ENCODE measurements at places on chromosomes 2 and 18.

DNA sequence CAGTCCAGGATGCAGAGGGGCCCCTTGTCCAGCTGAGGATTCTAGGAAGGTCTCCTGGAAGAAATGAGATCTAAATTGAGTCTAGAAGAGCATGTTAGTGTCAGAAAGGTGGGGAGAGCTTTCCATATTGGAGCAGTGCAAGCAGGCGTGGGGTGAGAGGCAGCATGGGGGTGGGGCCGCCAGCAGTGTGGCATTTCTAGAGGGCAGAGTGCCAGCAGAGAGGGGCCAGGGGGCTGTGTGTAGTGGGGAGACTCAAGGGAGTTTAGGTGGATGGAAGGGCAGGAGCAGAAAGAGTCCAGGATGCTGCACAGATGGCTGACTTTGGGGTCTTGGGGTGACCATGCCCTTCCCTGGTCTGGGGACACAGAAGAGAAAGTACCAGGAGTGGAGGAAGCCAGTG, 2.1 kb downstream of the VIL1 start:
- no peak for DNase-seq

GRCh38 chr2:232545511-232546375, 4.6 kb downstream of the TIGD1 start:
- DNase-seq, result no peak

DNA sequence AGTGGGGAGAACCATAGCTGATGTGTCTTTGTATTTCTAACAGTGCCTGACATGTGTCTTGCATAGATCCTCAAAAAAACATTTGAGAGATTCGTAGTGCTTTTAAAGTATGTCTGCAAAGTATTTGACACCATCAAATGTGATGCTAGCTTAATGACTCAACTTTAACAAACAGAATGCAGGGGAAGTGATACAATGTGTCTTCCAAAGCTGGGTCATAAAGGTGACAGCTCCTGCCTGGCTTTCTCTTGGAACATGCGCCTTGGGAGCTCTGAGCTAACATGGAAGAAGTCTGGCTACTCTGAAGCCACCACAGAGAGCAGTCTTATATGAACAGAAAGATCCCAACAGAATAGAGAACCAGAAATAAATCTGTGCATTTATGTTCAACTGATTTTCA, 78.2 kb downstream of the C1D start:
- DNase-seq, result no peak

DNA sequence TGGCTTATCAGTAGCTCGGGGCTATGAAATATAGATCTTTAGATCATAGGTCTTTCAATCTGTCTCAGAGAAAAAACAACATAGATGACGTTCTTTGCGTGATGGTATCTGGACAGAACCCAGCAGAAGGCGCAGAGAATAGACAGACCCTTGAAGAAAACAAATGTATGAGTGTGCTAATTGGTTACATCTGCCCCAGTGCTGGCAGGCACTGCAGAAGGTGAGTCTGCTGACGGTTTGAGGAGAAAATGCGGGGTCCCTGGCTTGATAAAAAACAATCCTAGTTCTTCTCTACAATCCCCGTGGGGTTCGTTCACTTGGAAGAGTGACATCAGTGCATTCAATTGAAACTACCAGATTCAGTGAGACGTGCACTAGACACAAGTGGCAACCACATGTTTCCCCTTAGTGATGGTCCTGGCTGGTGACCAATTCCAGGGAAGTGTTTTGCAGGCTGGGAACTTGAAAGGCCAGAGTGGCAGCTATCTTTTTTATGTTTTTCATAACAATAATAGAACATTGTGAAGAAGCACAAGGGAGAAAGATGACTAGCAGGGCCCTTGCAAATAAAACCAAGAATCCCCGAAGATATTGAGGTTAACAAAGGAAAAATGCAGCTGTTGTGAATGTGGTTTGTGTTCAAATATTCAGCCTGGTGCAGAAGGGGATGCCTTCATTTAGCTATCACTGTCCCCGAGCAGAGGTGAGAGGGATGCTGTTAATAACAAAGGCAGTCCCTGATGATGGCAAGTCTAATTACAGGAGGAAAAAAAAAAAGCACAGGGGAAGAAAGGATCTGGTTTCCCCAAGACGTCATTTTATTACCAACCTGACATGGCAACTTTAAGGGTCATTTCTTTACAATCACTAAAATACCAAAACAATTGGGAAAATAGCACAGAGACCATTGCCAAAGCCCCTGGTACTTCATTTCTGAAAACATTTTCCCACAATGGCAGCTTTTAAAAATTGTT, 337.6 kb upstream of the FIGN start:
- no peak for DNase-seq

DNA sequence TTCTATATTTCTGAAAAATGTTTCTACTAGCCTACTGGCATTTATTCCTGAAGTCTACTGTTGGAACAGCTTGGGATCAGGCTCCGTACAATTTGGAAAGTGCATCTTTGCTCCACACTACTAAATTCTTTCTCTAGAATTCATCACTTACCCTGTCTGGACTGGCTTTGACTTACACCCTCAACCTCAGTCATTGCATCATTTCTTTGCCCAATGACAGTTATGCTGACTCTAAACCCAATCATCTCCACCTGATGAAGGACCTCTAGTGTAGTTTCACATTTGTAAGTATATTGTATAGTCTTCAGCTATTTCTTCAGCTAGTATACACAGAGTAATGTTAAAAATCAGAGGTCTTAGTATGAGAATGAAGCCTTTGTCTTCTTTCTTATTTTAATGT, 359.6 kb upstream of the MC4R start:
- no peak for DNase-seq

DNA sequence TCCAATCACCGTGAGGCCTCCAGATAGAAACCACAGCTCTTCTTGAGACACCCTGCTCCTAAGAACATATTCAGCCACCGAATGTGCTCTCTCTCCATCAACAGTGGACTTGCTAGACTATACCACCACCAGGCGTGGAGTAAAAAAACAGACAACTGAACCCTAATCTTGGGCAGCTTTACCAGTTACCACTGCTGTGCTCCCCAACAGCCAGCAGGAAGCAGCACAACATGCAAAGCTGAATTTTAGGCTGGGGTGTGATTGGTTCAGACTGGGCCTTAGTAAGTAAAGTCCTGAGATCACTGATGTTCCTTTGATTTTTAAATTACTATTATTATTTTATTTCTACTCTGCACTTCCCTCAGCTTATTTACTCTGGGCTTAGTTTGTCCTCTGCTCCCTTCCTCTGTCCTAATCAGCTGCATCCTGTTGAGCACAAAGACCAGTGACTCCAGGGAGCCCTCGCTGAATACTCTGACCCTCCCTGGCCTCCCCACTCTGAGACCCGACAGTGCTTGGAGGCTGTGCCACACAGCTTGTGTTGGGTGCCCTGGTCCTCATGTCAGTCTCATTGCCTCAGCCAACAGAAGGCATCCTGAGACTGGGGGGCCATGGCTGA, 21.9 kb downstream of the MRPL35 start:
- DNase-seq, result no peak

DNA sequence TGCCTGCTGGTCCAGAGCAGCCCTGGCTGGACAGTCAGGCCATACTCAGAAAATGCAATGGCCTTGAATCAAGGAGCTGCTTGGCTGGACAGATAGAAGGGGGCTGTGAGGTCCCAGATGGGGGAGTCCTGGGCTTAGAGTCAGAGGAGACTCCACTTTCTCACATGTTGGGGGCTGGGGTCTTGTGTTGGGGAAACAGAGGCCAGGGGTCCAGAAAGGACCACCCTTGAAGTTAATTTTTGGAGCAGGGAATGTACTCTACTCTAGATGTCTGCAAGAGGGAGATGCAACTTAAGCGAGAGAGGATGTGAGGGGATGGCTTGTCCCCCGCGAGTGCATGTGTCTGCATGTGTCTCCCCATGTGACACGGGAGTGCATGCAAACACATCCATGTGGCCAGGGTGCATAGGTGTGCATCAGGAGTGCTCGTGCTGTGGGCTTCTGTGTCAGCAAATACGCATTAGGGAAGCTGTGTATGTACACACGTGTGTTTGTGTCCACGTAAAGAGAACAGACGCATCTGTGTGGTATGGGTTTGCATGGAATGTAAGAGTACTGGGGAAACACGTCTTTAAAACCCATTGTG, 303.2 kb downstream of the MYCN start:
- DNase-seq, result no peak

GRCh38 chr18:23970161-23971096, 44.1 kb upstream of the TTC39C start:
- DNase-seq, result no peak

- DNase-seq, result no peak
Measured at GRCh38 chr2:215366440-215367032, 54.7 kb downstream of the ATIC start.

GRCh38 chr2:50118905-50119702, 912.8 kb downstream of the NRXN1 start:
- no peak for DNase-seq

GRCh38 chr18:74249181-74249968, 42.4 kb downstream of the CYB5A start:
- DNase-seq, result peak; percentile 14

GRCh38 chr2:146041274-146041910, 1521.5 kb upstream of the ZEB2 start:
- no peak for DNase-seq

DNA sequence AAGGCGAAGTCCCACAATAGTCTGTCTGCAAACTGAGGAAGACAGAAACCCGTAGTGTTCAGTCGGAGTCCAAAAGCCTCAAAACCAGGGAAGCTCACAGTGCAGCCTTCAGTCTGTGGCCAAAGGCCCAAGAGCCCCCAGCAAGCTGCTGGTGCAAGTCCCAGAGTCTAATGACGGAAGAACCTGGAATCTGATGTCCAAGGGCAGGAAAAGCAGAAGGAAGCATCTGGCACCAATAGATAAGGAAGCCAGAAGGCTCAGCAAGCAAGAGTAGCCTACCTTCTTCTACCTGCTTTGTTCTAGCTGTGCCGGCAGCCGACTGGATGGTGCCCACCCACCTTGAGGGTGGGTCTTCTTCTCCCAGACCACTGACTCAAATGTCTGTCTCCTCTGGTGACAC, 21.8 kb downstream of the CFAP210 start:
- DNase-seq, result no peak

- DNase-seq, result no peak
Measured at GRCh38 chr2:139721411-139721995, 941.3 kb upstream of the NXPH2 start.

DNA sequence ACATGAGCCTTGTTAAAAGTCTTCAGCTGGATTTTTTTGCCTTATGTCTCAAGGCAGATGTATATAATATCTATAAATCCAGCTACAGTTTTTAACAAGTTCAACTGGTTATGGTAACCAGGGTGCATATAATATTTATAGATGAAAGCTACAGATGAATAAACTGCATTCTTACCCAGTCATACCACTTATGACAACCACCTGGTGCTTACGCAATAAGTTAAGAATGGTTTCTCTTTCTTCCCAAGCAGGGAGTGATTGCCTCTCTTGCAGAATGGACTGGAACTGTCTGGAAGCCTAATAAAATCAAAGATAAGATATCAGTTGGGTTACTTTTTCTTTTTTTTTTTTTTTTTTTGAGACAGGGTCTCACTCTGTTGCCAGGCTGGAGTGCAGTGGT, 19.6 kb downstream of the DHX57 start:
- DNase-seq, result peak; percentile 31

DNA sequence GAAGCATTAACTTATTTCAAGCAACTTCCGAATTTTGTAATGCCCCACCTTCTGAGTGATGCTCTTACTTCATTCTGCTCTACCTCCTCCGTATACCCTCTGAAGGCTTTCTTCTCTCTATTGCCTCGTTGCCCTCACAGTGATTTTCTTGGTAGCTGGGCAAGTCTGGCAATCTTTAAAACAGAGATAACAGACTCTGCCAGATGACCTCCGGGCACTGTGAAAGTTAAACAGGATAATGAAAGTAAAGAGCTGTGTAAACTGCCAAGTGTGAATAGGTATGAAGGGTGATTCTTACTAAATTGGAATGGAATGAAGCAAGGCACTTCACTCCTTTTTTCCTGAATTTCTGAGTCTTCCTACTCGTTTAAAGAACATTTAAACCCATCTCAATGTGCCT, 207.3 kb upstream of the GYPC start:
- peak; percentile 21 for DNase-seq

- DNase-seq, result no peak
Measured at GRCh38 chr18:5979971-5980457, 84.7 kb upstream of the TMEM200C start.

DNA sequence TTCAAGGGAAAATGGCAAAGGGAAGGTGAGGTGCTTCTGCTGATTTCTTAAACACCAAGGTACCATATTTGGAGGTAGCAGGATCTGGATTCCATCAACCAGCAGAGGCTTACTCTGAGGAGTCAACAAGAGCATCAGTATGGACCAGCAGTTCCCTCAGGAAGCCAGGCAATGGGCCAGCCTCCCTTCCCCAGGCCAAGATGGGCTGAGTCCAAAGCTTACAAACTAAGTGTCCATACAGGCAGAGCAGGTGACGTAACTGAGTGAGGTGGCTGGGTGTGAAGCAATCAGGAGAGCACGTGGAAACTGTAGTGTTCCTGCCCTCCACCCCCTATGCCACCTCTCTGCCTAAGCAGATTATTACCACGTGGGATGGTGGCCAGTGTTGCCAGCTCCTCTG, 134.2 kb upstream of the HNRNPA3 start:
- peak; percentile 7 for DNase-seq

DNA sequence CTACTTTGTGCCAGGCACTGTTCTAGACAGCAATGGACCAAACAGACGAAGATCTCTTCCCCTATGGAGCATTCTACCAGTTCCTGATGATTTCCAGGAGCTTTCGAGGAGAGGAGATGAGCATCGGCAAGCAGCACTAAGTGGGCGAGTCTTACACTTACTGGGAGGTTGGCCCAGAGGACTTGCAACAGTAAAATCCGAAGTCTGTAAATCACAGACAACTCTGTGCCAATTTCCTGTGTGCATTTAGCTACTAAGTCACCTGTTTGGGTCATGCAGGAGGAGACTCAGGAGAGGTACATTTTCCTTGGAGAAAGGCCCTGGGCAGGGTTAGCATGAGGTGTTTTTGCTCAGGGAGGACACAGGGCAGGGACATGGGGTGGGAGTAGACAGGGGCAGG, 58.9 kb downstream of the TRPM8 start:
- no peak for DNase-seq

GRCh38 chr2:108414945-108415344, 34.1 kb upstream of the GCC2 start:
- no peak for DNase-seq

- DNase-seq, result peak; percentile 79
Measured at GRCh38 chr2:160221391-160222276, 21.6 kb upstream of the ITGB6 start.

GRCh38 chr2:184534986-184535385, 63.3 kb upstream of the ZNF804A start:
- DNase-seq, result no peak

- no peak for DNase-seq
Measured at GRCh38 chr18:75211002-75211621, 515 bp downstream of the TSHZ1 start.

- no peak for DNase-seq
Measured at GRCh38 chr2:42764096-42764495, at the start of gene OXER1. TSS of gene OXER1 (minus strand) at chr2:42764135. CDS start at chr2:42764062, 73 bp downstream.

DNA sequence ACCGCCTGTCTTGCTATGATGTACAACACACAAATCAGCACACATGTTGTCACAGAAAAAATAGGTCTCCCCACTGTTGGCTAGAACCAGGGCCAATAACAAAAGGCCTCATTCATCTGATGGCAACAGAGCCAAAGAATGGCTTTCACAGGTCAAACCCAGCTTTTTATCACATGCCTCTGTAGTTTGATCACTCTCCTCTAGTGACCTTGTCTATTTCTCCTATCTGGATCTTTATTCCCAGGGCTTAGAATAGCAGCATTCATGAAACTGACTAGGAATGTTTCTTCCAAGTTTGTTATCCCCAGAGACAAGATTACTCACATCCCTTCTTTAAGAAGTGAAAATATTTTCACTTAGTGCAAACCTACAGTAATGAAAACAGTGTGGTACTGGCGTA, 285.8 kb upstream of the GYPC start:
- no peak for DNase-seq

GRCh38 chr2:217972490-217972889, 30.3 kb downstream of the TNS1 start:
- DNase-seq, result no peak

All from NCI-H226 (cell line).